ENCODE measurements at places on chromosomes 1 and 21.

DNA sequence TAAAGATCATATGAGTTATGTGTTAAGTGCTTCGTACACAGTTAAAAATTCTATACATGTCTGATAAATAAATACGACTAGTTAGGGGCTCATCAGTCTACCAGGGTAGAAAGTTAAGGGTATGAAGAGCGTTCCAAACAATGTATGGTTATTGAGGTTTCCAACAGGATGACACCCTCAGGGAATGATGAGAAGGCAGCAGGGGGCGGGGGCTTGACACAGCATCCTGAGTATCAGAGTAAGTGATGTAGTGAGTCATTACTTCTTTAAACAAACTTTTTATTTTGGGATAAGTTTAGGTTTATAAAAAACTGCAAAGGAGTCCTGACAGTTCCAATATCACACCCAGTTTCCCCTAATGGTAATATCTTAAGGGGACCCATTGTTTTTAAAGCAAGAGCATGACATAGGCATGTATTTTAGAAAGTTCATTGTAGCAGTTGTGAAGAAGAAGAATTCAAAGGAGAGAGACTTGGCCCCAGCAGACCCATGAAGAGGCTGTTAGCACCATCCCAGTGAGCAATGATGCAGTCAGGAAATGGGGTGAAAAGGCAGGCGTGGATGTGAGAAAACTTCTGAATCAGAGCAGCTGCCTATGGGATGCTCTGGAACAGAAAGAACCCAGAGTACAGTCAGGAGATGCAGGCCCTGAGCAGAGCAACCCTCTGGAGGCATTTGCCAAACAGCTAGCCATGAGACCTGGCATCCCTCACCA, 15.0 kb upstream of the PSMB2 start:
- DNase-seq = no peak

DNA sequence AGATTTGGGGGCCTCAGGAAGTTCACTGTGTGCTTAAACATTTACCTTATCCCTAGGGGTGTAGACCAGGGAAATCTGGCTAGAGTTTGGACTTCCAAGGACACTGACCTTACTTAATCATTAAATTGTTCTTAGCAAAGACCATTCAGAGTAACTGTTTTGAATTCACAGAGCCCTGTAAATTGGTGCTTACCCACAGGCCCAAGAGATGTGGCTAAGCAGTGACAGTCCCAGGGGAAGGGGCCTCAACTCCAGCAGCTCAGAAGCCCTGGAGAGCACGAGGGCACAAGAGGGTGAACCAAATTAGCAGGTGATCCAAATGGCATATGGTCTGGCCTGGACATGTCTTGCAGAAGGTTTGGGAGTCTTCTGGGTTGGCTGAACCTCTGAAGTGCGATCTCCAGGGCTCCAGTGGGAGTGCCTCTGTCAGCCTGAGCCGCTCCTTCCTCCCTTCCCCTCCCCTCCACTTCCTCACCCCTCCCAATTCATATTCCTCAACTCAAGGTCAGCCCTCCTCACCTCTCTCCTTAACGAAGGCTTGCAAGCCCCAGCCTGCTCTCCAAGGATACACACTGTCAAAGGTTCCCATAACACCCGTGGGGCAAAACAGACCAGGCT, 4.3 kb downstream of the PAQR7 start:
- no peak for DNase-seq

DNA sequence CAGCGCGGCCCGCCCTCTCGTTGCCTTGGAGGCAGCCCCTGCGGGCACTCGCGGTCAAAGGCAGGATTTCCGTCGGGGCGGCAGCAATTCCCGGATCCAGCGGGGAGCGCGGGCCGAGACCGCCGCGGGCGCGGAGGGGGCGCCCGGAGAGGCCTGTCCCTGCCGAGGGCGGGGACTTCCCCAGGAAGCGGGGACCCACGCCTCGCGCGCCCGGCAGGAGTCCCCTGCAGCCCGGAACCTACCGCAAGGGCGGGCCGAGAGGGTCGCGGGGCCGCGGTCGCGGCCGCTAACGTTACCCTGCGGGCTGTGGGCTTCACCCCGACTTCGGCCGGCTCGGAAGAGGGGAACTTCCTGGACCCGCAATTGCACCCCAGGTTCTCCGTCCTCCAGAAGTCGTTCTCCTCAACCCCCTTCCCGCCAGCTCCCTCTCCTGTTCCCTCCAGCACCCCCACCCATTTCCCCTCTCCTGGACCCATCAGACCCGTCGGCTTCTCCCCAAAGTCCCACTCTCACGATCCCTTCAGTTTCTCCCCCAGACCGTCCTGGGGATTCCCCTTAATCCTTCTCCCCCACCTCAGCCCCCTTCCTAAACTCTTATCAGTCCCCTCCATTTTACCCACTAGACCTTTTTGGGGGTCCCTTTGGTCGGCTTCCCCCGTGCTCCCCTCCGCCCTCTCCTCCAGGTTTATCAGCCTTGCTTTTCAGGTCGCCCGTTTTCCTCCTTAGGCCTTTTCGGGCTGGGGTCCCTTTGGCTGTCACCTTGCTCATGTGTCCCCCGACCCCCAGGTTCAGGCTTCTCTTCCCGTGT, 604 bp downstream of the FGR start:
- no peak for DNase-seq

DNA sequence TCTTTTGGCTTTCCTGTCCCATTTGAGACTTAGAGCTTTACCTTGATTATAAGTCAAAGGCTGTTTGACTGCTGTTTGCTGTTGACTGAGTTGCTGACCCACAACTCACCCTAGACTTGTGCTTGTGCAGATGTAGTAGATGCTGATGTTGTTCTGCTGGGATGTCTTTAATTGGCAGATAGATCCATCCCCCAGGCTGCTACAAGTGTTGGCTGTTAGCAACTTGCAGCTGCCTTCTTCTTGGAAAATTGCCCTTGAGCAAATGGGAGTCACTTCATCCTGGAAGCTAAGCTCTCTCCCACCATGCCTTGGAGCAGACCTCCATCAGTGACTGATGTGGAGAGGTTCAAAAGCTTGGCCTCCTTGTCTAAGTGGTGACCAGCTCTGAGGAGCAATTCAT, 139.3 kb upstream of the KIAA0040 start:
- DNase-seq = no peak

- DNase-seq = no peak
Observed at GRCh38 chr1:100350787-100351094, 1.6 kb upstream of the CDC14A start.

- peak; percentile 11 for DNase-seq
Observed at GRCh38 chr1:246417813-246418564, 89.1 kb downstream of the SMYD3 start.

GRCh38 chr1:148307583-148308185, 155.6 kb upstream of the NBPF11 start:
- DNase-seq = no peak

- no peak for DNase-seq
Observed at GRCh38 chr1:23221107-23221506, 3.8 kb upstream of the HTR1D start.

DNA sequence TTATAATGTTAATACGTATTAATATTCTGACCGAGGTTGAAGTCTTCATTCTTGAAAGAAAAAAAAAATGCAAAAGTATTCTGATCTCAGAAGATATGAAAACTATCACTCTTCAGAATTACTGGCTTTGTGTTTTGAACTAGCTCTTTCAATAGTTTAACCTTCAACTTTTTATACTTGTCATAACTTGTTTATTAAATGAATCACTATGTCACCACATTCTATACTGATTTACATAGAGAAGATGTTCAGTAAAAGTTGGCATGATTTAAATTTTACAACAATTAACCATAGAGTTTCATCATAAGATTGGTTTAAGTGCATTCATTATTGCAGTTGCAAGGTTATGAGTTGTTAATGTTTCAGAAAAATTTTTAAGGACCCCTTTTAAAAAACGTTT, 57.3 kb downstream of the HS2ST1 start:
- DNase-seq = no peak

- DNase-seq = no peak
Observed at GRCh38 chr1:85378534-85378933, 86.4 kb downstream of the DDAH1 start.

DNA sequence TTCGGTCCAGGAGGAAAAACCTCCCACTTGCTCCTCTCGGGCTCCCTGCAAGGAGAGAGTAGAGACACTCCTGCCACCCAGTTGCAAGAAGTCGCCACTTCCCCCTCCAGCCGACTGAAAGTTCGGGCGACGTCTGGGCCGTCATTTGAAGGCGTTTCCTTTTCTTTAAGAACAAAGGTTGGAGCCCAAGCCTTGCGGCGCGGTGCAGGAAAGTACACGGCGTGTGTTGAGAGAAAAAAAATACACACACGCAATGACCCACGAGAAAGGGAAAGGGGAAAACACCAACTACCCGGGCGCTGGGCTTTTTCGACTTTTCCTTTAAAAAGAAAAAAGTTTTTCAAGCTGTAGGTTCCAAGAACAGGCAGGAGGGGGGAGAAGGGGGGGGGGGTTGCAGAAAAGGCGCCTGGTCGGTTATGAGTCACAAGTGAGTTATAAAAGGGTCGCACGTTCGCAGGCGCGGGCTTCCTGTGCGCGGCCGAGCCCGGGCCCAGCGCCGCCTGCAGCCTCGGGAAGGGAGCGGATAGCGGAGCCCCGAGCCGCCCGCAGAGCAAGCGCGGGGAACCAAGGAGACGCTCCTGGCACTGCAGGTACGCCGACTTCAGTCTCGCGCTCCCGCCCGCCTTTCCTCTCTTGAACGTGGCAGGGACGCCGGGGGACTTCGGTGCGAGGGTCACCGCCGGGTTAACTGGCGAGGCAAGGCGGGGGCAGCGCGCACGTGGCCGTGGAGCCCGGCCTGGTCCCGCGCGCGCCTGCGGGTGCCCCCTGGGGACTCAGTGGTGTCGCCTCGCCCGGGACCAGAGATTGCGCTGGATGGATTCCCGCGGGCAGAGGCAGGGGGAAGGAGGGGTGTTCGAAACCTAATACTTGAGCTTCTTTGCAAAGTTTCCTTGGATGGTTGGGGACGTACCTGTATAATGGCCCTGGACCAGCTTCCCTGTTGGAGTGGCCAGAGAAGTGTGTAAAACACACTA, 45.3 kb downstream of the MRPL39 start:
- no peak for DNase-seq

DNA sequence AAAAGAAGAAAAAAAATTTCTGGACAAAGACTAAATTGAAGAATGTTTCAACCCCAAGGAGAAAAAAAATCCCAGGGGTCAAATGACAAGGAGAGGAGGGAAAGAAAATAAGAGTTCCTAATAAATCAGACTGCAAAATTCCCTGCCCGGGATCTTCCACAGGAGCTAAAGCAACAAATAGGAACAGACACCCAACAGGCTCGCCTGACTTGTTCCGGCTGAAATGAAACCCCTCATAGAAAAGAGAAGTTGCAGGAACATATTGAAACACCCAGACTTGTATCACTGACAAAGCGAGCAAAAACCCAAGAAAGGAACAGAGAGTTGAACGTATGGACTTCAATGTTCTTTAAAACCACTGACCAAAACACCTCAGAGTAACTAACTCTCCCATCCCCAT, 123.0 kb downstream of the TIAM1 start:
- DNase-seq = no peak

GRCh38 chr1:18747671-18748070, 111.8 kb downstream of the TAS1R2 start:
- no peak for DNase-seq

GRCh38 chr1:62481681-62482080, 44.8 kb downstream of the USP1 start:
- DNase-seq = no peak

- no peak for DNase-seq
Observed at GRCh38 chr1:111878649-111879048, 110.8 kb downstream of the KCND3 start.

- no peak for DNase-seq
Observed at GRCh38 chr1:236400061-236400603, 6.0 kb downstream of the EDARADD start.

DNA sequence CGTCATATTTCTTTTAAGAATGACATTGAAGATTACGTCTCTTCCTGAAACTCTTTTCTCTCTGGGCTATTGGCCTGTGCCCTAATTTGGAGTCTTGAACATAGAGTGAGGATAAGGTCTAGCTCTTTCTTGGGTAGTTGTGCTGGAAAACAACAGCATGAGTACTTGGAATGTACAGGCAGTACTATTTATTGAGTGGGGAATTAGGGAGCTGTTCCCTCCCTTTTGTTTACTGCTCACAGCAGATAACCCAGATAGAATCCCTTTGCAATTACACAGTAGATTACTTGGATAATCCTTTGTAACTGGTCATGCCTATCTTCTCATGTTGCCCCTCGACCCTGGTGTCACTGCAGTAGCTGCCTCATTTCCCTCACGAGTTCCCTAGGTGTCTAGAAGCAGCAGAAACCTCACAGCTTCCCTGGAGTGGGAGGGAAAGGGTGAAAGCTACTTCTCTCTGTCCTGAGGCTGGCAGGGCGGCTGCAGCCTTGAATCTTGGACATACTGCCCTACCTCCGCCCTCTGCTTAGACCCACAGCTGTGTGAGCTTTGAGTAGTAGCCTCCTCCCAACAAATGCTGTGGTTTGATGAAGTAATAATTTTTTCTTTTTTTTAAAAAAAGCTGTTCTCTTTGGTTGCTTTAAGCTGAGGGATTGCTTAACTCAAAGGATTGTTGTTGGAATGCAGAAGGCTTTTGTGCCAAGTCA, 70.6 kb downstream of the FGGY start:
- no peak for DNase-seq

DNA sequence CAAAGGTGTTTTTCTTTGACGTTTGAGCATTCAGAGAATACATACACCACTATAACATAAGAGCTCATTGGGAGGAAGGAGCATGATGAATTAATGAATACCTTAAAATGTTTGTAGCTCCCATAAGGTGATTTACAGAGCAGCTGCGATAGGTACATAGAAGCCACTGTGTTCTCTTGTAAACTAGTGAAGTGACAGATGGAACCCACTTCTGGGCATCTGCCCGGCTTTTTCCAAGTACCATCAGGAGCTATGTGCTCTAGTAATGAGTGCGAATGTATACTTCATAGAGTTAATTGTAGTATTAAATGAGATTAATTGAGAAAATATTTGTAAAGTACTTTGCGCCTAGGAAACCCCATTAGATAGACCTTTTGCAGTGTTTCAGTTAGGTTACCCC, 48.4 kb downstream of the HENMT1 start:
- no peak for DNase-seq

- DNase-seq = no peak
Observed at GRCh38 chr1:240478536-240478935, 133.4 kb downstream of the GREM2 start.

GRCh38 chr21:45154511-45155508, 80.4 kb downstream of the ADARB1 start:
- no peak for DNase-seq

DNA sequence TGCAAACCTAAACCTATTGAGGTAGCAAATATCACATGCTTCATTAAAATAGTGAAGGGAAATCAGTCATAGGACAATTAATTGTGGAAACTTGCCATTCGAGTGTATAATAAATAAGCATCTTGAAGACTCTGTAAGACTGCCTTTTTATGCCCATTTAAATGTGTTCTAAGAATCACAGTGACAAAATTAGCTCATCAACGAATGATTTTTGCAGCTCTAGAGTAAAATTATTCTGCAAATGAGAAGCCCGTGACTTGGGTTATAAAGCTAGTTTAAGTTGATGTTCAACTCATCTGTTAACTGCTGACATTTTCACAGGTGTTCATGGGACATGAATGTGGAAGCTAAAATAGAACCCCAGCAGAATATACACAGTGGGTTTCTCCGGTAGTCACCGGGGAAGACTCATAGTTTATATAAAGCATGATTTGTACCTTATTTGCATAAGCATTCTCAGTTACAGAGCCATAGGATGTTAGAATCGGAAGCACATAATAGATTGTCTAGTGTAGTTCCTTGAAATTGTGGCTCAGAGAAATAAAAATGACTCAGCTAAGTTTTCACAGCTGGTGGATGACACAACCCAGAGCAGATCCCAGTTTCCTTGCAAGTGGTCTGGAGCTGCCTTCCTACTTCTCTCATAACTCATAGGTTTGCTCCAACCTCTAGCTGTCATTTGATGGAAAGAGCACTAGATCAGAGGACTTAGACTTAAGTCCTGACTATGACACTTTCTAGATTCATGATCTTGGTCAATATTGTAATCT, 107.3 kb downstream of the UCHL5 start:
- DNase-seq = no peak

Data from substantia nigra (tissue), 51 donors.